SK-N-SH (cell line): ENCODE measurements at places on chromosomes 7 and 10.

DNA sequence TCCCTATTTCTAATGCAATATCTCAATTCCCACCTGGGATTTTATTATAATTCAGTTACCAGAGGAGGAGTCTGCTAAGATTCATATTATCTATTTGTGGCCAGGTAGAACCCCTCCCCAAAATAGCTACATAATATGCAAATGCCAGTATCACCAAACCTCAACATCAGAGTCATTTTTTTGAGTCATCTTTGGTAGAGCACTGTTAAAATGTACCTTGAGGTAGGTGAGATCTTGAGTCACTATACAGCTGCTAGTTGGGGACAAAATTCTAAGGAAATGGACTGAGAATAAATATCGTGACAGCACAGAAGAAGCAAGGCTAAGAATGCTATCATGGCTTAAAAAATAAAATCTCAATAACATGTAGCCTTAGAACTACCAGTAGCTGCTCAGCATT lies 4.7 kb upstream of the CRYGN start:
- DNase-seq, result no peak
- H3K27me3 ChIP-seq, result no peaks in the 10 kb centered on the region; the same call in 1 of the 2 replicates
- H3K27ac ChIP-seq, result no peak overlapping the region
- no peaks in the 10 kb centered on the region; the same call in 1 of the 2 replicates for H3K4me1 ChIP-seq

- peaks cover 19% of the 10 kb centered on the region; the same call in 1 of the 2 replicates for H3K4me1 ChIP-seq
- no peaks in the 10 kb centered on the region for H3K27me3 ChIP-seq
- DNase-seq, result peak; percentile 71
- no peaks in the 10 kb centered on the region for H3K36me3 ChIP-seq
These were observed 177.9 kb downstream of the RPS24 start for GRCh38 chr10:78211561-78212051.

DNA sequence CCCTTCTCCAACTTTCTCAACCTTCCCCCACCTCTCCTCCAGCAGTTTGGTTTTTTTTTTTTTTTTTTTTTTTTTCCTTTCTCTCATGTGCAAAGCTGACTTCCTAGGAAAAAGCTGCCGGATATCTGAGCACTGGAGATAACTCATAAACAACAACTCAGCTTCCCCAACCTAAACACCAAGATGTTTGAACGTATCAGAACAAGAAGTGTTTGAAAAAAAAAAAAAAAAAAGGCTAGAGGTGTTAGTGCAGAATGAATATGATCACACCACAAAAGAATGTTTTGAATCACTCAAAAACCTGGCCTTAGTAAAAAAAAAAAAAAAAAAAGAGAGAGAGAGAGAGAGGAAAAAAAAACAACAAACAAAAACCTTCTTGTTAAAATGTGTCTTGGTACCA lies 11.2 kb downstream of the GATA3 start:
- H3K36me3 ChIP-seq, result peaks cover 80% of the 10 kb centered on the region
- peak overlapping the region; percentile 92; the same call in 1 of the 2 replicates for H3K4me3 ChIP-seq
- H3K27ac ChIP-seq, result peak overlapping the region; percentile 91
- no peak for DNase-seq

- peak overlapping the region; percentile 46 for H3K27ac ChIP-seq
- no peaks in the 10 kb centered on the region for H3K27me3 ChIP-seq
- DNase-seq, result peak; percentile 47
These were observed 145.1 kb downstream of the PLXNA4 start for GRCh38 chr7:132430861-132431822.

- H3K27ac ChIP-seq, result no peak overlapping the region
- no peaks in the 10 kb centered on the region for H3K36me3 ChIP-seq
- H3K4me1 ChIP-seq, result no peaks in the 10 kb centered on the region
- no peak for DNase-seq
These were observed 355.3 kb upstream of the AUTS2 start for GRCh38 chr7:69243016-69243415.

DNA sequence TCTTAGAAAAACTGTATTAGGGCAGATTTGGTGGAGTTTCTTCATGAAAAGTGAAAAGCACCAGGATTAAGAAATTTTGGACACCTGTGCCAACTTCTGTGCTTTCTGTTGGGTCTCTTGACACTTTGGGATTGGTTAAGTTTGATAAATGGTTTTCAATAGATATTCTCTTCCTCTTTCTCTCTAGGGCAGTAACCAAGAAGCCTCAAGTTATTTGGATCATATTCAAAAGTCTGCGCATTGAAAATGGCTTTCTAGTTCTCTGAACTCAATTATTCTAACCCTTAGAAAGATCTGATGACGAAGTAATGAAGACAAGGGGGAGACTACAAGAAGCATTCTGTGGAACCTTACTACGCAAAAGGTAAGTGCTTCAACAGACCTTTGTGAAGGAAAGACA lies 144.0 kb upstream of the CCDC6 start:
- no peaks in the 10 kb centered on the region for H3K36me3 ChIP-seq
- no peak overlapping the region for H3K4me3 ChIP-seq
- H3K27me3 ChIP-seq, result no peaks in the 10 kb centered on the region
- H3K27ac ChIP-seq, result no peak overlapping the region
- no peaks in the 10 kb centered on the region for H3K4me1 ChIP-seq

DNA sequence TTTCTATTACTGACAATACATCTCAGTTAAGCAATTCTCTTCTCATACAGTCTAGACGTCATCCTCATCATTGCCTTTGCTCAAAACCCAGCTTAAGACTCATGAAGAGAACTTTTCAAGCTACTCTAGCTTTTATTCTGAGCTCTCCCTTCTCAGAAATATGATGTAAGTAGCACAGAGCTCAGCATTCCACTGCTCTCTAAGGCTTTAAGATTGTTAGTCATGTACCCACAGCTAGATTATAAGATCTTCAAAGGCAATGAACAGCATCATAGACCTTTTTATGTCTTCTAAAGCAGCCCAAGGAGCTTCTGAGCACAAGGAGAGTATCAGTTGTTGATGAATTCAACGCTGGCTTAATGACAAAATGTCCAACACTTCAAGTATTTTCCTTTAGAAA lies 119.3 kb downstream of the NRP1 start:
- no peak for DNase-seq
- H3K4me3 ChIP-seq, result no peak overlapping the region
- peaks cover 21% of the 10 kb centered on the region for H3K36me3 ChIP-seq

GRCh38 chr7:4265676-4266075 lies 416.4 kb upstream of the FOXK1 start:
- H3K4me3 ChIP-seq, result no peak overlapping the region
- H3K27ac ChIP-seq, result no peak overlapping the region
- no peaks in the 10 kb centered on the region for H3K36me3 ChIP-seq
- H3K27me3 ChIP-seq, result no peaks in the 10 kb centered on the region

- no peaks in the 10 kb centered on the region for H3K4me1 ChIP-seq
- H3K27ac ChIP-seq, result no peak overlapping the region
- no peaks in the 10 kb centered on the region for H3K27me3 ChIP-seq
- DNase-seq, result no peak
- H3K36me3 ChIP-seq, result no peaks in the 10 kb centered on the region
These were observed 173.6 kb upstream of the CACNA2D1 start for GRCh38 chr7:82617156-82617555.

DNA sequence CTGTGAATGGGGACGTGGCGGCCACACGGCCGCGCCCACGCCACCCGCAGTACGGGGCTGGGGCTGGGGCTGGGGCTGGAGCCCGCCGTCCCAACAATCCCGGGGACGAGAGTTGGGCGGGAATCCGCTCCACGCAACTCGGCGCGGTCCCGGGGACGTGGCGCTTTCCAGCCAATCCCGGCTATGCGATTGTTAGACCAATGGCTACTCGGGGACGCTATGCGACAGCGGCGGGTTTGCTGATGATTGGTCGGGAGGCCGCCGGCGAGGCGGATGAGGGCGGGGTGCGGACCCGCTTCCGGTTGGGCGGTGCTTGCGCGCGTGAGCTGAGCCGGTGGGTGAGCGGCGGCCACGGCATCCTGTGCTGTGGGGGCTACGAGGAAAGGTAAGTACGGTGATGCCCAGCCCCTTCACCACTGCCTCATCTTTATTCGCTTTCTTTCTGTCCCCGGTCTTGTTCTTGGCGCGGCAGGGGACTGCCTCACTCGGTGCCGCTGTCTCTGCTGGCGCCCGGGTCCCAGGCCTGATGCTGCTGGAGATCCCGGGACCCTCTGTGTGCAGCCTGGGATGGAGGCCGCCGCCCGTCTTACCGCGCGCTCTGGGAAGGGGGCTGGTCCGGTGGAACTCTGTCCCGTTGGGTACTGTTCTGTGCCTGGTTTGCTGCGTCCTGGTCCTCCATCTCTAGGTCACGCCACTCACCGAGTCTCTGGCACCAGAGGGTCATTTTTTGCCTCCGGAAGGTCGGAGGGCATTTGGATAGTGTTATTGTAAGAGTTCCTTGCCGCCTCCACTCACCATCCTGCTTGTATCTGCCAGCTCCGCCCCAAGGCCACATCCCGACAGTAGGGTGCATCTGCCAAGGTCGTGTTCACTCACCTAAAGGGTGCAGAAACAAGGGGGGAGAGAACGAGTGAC lies at the start of gene CALU:
Gene CALU (plus strand): TSS at position 312 of the 915 bp plus-strand sequence. CDS start 9,225 bp downstream, outside the sequence.
- H3K36me3 ChIP-seq, result no peaks in the 10 kb centered on the region
- H3K4me1 ChIP-seq, result peaks cover 18% of the 10 kb centered on the region; the same call in 1 of the 2 replicates
- peak within 1 kb of the TSS; percentile 94 for H3K27ac ChIP-seq
- peak within 1 kb of the TSS; percentile 81 for H3K4me3 ChIP-seq

DNA sequence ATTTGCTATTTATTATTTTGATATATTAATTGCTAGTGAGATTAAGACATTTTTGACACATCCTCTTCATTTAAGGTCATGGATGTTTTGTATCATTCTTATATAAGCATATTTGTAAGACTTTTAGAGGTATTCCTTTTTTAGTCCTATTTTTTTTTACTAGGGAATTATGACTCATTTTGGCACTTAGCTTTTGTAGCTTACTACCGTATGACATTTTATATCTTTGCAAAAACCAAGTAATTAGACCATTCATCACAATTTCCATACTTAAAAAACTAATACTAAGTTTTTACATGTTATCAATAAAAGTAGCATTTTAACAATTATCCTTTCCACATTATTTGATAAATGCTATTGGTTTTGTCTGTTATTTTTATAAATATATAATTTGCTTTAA lies 41.6 kb downstream of the BMPR1A start:
- H3K27ac ChIP-seq, result peak overlapping the region; percentile 51; the same call in 1 of the 2 replicates
- no peaks in the 10 kb centered on the region for H3K27me3 ChIP-seq
- DNase-seq, result no peak
- H3K36me3 ChIP-seq, result no peaks in the 10 kb centered on the region
